ENCODE measurements at places on chromosomes 1 and 21.

- no peak for DNase-seq
Observed at GRCh38 chr1:110645821-110646735, 28.7 kb downstream of the KCNA3 start.

- no peak for DNase-seq
Observed at GRCh38 chr1:150256198-150256553, 1.4 kb upstream of the CA14 start.

DNA sequence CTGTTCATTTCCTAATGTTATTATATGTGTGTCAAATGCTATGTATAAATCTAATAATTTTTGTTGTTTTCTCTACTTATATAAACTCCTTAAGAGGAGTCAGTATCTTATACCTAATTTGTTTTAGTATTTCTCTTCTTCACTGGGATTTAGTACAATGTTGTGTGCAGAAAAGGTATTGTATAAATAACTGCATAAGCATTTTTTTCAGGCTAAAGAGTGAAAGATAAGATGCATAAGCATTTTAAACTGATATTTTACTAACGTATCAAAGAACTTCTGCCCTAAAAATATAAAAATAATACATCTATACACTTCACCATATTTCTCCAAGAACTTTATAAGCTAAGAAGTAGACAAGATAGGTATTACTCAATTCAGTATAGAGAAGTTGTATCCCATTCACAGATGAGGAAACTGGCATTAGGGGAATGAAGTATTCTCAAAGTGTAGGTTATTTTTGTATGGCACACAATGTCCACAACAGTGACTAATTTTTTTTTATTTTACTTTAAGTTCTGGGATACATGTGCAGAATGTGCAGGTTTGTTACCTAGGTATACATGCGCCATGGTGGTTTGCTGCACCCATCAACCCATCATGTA, 59.3 kb downstream of the NUP210L start:
- no peak for DNase-seq

DNA sequence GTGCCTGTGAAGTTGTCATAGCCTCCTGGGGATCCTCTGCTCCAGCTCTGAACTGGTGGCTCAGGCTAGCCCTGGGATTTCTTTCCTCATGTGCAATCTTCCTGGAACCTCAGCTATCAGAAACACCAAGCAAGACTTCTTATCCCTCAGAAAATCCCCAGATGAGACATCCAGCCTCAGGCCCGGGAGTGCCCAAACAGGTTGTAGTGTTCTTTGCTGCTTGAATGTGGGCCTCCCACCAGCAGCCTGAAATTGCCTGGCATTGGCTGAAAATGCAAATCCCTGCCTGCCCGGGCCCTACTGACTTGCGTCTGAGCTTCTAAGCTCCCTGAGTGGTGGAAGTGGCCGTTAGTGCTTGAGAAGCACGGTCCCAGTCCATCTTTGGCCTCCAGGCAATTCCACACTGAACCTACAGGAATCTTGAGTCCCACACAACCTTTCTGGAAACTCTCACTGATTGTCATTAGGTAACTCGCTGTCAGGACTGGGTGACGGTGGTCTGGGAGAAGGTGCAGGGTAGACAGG, 146.8 kb downstream of the ZBTB18 start:
- no peak for DNase-seq

DNA sequence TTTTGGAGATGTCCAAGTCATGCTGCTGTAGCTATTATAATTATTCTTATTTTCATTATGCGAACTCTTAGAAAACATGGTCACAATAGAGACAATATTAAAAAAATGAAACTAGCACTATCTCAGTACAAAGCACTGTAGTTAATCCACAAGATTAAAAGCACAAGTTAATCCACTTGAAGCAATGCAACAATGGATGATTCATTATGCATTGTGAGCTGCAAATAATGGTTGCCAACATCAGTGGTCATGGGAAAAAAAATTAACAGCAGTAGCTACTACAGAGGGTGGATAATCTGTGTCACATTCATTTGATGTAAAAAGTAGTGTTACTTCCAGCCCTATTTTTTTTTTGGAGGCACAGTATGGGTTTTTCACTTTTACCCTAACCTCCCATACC, 56.7 kb downstream of the DPT start:
- DNase-seq: no peak

GRCh38 chr1:88217386-88217785, 466.7 kb upstream of the PKN2 start:
- DNase-seq: no peak

DNA sequence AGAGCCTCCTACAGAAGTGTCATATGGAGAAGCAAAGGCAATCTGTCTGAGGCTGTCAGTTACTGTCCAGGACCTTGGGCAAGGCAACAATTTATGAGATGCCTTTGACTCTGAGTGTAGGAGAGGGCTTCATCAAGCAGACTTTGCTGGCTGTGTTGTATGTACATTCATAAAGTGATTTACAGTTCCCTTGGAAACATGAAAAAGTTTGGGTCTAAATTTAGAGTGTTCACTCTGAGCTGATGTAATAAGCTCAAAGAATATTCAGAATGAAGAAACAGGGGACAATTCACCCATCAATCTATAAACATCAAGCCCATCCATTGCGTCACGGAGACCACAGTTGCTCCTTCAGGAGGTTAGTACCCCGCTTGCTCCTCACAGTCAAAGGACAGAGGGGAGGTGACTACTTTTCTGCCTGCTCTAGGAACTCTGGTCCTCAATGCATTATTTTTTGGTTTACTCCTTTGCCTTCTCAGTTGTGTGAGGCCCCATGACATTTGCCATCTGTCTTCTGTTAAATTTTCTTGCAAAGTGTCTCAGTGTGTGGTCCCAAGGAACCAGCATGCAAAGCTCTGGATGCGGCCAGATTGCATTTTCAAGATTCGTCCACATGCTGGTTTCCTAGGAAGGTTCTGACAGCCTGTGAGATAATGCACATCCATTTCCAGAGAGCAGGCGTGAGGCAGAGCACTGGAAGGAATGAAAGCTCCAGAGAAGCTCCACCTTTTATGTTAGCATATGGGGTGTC, 241.1 kb upstream of the KIAA0040 start:
- DNase-seq: no peak

GRCh38 chr1:59743324-59744091, 71.2 kb upstream of the HOOK1 start:
- DNase-seq: no peak

DNA sequence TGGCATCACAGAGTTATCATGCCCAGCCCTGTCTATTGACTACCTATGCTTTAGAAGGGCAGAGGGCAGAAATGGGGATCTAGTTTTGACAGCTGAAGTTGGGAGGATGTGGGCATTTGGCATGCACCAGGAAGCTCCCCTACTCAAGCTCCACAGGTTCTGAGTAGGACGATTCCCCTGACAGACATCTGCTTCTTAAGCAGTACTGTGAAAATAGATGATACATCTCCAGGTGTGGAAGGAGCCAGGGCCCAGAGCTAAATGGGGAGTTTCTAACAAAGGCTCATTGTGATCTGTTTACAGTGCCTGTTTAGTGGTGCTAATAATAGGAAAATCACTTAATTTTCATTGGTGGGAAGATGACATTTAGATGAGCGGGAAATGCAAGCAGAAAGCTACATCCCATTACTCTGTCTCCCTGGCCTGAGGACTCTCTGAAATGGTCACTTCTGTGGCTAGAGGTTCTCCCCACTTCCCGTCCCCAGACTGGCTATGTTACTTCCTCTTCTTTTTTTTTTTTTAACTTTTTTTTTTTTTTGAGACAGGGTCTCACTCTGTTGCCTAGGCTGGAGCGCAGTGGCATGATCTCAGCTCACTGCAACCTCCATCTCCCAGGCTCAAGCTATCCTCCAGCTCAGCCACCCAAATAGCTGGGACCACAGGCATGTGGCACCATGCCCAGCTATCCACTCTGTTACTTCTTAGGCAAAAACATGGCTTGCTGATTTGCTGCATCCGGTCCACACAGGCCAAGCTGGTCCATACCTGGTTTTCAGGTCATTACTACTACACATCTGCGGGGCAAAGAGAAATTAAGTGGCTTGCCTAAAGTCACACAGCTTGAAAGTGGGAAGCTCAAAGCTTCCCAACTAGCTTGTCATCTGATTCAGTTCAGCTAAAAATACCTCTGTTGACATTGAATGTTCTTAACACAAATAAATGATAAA, 23.2 kb upstream of the CNIH3 start:
- DNase-seq: peak; percentile 59

GRCh38 chr1:93554883-93555872, 107.3 kb downstream of the FNBP1L start:
- no peak for DNase-seq

DNA sequence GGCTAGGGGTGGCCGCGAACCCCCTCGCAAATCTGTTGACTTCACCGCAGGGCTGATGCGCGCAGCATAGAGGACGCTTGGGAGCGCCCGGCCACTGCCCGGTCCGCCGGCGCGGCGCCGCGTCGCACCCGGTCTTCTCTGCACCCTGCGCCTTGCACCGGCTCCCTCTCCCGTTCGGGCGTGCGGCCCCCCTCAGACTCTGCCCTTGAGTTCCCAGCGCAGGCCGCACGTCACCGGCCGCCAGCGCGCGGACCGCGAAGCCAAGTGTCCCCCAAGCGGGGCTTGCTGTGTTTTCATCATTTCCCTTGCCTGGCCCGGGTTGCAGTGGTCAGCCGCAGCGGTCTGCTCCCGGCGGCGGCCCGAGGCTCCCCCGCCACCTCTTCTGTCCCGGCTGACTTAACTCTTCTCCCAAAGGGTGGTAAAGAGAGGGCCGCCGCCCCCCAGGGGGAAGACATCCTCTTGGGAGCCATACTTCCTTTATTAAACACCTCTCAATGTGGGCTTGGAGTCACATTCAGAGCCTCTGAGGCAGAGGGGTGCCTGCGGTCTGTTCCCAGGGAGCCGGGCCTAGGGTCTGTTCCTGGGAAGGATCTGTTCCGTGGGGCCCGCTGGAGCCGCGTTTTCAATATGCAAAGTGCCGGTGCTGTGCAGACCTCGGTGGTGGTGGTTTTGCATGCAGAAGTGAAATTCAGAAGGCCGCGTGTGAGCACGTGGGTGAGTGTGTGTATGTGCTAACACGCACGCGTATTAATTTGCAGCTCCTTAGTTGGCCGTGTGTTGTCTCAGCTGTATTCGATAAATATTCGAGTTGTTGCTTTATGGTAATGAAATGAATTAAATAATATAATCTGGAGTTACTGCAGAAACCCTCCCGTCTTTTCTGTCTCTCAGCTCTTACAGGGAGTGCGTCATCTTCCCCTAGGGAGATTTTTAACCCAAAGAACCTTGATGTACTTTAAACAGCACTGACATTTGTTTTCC, 17.6 kb downstream of the PBX1 start:
- no peak for DNase-seq

GRCh38 chr1:235019961-235020360, 108.7 kb downstream of the TOMM20 start:
- DNase-seq: peak; percentile 25

DNA sequence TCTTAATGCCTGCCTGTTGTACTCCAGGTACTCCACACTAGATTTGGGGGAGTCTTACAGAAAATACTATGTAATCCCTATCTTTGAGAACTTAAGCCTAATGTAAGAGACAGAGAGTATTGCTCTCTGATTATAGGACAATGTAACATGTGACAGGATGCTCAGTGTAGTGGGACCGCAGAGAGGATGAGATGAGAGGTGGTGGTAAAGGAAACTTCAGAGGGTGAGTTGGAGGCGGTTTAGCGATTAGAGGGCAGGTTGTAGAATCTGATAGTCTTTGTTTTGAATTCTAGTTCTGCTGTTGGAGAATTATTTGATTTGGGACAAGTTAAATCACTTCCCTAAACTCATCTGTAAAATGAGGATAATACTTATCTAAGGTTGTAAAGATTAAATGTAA, 5.4 kb downstream of the SOAT1 start:
- DNase-seq: no peak

GRCh38 chr1:202968895-202969295, 1.8 kb upstream of the CYB5R1 start:
- no peak for DNase-seq

GRCh38 chr1:93042187-93043056, 36.7 kb upstream of the MTF2 start:
- no peak for DNase-seq

All from sciatic nerve (tissue), 2 donors.